Adrenal gland (tissue), 19 donors: ENCODE measurements at places on chromosomes 5 and 9. TPM values are rescaled to one million over a fixed set of nuclear protein-coding genes. Genes with fewer than 3 reads are reported as not detected.

ROR2 gene
- 4.0 TPM for polyA plus RNA-seq

AGTPBP1 gene
- 12.0 TPM for polyA plus RNA-seq

MAPKAP1 gene
- polyA plus RNA-seq, result 73.8 TPM

GABBR2 gene
- 5.1 TPM for polyA plus RNA-seq

RIMOC1 gene
- 22.2 TPM for polyA plus RNA-seq

REEP2 gene
- 9.1 TPM for polyA plus RNA-seq

PPP3R2 gene
- not detected for polyA plus RNA-seq

WDR38 gene
- polyA plus RNA-seq, result 0.16 TPM
